ENCODE measurements at places on chromosomes 4 and X.

DNA sequence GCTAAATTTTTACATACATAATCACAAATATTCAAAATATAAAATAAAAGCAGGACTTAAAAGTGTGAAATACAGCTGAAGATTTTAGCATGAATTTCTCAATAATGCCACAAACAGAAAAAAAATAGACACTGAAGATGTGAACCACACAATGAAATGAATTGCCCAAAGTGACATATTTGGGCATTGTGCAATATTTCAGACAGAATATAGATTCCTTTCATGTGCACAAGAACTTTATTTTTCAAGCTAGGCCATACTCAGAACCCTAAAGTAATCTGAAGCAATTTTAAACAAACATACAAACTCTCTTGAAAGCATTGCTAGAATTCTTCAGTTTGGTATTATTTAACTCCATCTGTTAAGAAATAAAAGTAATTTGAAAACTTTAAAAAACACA is 764.1 kb downstream of the STIM2 start:
- DNase-seq: no peak

GRCh38 chr4:130722361-130722760 is 1626.4 kb downstream of the C4orf33 start:
- DNase-seq: no peak

GRCh38 chr4:114398410-114398809 is 200.2 kb upstream of the UGT8 start:
- DNase-seq: no peak

DNA sequence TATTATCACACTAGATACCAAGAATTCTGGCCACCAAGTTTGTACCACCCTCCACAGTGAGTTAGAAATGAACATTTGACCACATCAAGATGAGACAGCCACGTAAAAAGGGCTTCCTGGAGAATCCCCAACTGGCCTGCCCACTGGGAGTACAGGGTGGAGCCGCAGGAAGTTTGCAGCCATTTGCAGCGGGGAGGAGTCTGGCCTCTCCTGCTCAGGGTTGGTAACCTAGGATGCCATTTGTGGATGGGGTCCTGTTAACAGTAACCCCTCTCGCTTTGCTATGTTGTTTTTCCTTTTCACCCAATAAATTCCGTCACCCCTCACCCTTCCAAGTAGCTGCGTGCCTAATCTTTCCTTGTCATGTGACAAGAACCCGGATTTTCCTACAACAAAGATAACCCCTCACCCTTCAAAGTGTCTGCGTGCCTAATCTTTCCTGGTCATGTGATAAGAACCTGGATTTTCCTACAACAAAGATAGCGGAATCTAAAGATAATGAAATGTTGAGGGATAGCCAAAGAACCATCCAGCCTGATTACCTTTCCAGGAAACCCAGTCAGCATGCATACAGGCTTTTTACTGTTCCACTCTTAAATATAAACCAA is 245.4 kb downstream of the NAF1 start:
- no peak for DNase-seq

DNA sequence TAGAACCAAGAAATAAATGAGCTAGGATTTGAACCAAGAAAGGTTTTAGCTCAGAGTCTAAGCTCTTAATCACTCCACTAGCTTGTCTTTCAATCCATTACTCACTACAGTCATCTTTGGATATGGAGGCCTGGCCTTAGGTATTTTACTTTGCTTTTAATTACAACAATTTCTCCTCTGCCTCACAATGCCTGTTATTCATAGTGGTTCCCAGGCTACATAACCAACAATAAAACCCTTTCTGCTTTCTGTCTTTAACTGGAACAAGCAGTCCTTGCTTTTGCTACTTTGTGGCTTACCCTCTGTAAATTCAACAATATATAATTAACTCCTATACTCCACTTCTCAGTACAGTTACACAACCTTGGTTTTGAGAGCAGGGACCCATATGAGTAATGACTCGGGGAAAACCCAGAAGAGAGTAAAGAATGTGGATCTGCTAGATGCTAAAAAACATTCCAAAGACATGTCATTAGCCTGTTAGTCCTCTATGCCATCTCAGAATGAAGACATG is 94.7 kb upstream of the NAP1L5 start:
- DNase-seq: no peak

- DNase-seq: peak; percentile 42
These were observed 703 bp downstream of the KCNIP4 start for GRCh38 chr4:21947791-21948346.

GRCh38 chr4:83212041-83212851 is 72.4 kb downstream of the COQ2 start:
- no peak for DNase-seq

DNA sequence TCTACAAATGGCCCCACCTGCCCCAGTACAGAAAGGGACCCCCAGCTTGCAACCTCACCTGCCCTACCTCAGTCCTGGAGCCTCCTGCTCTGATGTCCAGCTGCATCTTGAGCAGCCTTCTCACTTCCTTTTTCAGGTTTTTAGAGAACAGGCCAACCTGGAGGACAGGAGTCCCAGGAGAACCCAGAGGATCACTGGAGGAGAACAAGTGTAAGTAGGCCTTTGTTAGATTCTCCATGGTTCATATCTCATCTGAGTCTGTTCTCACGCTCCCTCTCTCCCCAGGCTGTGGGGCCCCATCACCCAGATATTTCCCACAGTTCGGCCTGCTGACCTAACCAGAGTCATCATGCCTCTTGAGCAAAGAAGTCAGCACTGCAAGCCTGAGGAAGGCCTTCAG is 3.6 kb downstream of the MAGEA11 start:
- no peak for DNase-seq

DNA sequence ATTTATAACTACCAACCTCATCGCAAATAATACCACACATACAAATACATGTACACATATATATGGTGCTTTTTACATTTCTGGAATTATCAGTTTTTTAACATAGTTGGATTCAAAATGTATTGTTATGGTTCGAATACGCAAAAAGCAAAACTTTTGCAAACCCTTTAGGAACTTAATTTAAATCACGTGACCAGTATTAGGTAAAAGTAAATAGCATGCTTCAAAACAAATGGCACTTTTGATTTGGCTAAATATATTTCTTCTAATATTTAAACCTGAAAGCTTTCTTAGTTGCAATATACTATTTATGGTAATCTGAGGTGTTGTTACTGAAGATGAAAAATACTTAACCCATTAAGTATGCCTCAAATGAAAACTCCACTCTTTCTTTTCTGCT is 341.4 kb downstream of the C4orf33 start:
- no peak for DNase-seq

DNA sequence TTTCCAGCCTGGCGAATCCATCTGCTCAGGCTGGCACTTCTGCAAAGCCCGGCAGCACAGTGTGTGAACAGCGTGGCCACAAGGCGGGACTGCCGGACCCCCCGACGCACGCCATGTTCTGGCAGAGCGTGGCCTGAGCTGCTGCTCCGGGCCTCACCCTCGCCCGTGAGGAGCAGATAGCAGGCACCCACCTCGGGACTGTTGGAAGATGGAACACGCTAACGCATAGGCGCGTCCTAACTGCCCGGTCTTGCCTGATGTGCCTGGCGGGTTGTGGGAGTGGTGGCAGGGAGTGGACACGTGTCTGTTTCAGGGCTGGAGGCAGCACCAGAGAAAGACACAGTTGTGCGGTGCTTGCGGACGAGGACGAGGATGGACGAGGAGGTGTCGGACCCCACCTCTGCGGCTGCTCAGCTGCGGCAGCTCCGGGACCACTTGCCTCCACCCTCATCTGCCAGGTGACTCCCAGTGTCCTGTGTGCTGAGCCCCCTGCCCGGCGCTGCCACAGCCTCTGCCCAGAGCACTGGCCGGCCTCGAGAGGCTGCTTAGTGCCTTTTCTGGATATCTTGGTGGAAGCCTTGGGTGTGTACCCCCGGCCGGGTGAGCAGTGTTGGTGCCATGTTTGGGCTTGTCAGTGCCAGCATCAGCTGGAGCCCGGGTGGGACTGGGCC is 28.2 kb downstream of the UVSSA start:
- DNase-seq: no peak

DNA sequence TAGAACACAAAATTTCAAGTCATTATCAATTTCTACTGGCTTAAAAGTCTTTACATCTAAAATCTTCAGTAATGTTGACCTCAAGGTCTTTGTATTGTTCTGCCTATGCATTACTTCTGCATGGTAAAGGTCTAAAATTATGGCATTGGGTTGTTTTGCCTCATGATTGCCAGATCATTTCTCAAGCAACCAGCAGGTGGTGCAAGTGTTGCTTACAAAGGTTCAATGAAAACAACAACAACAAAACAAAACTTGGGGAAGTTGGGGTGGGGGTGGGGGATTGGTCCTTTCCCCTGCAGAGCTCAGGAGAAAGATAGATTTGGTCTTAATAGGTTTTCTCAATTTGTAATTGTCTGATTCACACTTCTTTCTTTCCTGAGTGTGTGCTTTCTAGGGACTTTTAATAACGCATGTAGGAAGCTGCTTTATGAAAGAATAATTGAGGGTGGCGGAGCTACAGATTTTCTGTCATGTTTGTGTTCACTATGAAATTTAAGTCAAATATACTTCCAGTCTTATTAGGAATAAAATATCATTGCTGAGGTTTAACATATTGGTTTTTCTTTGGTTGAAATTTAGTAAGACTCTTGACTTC is 145.1 kb downstream of the COL4A5 start:
- DNase-seq: peak; percentile 49

DNA sequence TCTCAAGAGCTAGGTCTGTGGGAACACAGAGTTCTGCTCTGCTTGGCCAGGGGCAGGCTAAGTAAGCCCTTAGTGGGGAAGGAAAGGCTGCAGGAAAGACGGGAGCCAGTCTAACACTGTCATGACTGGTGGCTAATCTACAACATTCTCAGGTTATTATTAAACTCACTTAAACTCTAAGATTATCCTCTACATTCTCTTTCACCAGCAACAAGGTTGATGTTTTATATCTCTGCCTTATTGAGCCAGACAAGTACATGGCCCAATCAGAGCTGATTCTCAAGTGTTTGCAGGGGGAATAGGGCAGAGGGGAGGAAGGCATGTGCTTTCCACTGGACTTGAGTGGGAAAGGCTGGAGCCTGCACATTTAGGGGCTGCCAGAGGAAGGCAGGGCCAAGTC is 50.9 kb upstream of the FAM241A start:
- no peak for DNase-seq

- DNase-seq: peak; percentile 0
These were observed 329.4 kb downstream of the KLHL4 start for GRCh38 chrX:87846956-87847355.

- no peak for DNase-seq
These were observed 367.2 kb downstream of the BMPR1B start for GRCh38 chr4:95124906-95125504.

DNA sequence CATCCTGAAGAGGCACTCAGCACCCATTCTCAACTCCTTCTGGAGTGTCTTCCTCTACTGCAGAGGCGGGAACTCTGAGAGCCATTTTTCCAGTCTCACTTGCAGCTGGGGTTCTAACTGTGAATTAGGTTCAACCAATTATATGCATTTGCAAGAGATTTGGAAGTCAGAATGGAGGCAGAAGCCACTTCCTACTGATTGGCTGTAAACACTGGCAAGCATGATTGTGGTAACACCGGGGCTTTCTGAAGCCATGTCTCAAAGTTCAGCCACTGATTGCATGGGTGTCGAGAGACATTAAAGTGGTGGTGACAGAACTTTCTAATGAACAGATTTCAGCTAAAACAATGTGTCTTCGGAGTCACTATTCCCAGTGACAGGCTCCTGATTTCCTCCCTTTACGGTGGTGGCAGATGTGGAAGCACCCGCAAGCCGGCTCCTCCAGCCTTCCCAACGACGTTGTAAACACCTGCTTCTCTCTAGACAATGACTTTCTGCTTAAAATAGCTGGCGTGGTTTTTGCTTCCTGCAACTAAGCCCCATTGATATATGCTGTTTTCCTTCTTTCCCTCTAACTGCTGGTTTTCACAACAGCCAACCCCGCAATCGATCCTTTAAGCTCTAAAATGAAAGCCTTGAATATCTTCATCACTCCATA is 92.0 kb downstream of the IRF2 start:
- DNase-seq: no peak

All from head of caudate nucleus (tissue), 42 donors.